ENCODE measurements at places on chromosomes 4 and X. TPM values are rescaled to one million over a fixed set of nuclear protein-coding genes. Genes with fewer than 3 reads are reported as not detected.

DNA sequence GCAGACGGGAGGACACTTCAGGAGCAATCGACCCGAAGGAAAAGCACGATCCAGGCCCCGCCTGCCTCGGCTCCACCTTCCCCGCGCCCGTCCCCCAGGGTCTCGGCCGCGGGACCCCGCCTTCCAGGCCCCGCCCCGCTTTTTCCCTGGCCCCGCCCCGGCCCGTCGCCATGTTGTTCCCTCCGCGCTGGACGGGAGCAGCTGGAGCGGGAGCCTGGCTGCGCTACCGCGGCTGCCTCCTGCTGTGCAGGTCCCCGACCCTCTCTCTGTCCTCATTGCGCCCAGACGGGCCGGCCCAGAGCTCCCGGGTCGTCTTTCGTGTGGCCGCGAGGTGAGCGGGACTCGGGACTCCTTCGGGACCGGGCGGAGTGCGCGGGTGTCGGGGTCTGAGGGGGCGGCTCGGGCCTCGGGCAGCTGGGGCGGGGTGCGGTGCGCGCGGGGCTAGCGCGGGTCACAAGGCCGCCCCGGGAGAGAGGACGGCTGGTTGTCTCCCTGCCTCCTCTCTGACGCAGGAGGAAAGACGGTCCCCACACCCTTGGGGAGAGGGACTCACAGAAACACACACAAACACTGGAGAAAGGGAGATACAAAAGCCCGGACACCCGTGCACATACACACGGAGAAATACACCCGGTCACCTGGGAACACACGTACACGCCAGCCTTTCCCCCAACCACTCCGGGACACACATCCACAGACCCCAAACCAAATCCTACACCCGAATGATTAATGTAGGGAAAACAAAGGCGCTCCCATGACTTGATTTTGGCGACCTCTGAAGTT lies at the start of gene RAB9A:
Gene RAB9A, plus strand, starts transcription at position 171 of the 783 bp plus-strand sequence. CDS start 19,619 bp downstream, outside the sequence.
- DNase-seq: peak; percentile 84

DUX4 gene
- not detected for total RNA-seq

GRCh38 chr4:4315461-4316149 lies 25.6 kb downstream of the ZBTB49 start:
- no peak for DNase-seq

DNA sequence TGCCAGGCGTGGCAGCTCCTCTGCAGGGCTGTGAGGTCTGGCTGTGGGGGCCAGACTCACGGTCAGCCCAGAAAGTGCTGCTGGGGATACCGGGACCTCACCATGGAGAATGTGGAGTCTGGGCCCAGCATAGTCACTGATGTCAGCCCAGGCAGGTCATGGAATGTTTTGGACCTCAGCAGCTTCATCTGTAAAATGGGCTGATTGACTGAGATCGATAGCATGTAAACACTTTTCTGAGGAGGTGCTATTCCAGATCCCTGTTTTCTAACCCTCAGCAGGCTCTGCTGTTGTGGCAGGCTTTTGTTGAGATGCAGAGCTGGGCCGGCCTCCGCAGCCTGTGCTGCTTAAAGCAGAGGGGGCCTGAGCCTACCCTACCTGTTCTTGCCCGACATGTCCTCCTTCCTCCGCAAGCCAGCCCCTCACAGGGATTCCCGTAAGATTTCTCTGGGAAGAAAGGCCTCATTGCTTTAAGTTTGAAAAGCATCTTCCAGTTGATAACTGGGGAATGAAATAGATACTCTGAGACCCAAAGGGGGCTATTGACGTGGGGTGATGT lies 38.3 kb upstream of the HGFAC start:
- no peak for DNase-seq

HAUS3 gene
- 11.9 TPM for total RNA-seq

DNA sequence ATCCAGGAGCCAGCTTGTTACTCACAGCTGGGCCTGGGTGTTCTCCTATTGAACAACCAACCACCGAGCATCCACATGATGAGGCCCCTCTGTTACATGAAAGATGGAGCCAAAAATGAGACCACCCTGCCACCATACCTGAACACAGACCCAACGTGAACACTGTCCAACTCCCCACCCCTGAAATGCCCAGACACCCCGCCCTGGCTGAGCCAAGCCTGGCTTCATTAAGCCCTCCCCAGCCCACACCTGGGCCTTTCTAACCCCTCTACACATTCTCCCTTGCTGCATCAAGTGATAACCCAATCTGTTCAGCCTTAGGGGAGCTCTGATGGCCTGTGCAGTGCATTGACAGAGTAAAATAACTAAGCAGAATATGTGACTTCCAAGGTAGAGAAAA lies 80.7 kb downstream of the EVC start:
- DNase-seq: no peak

- DNase-seq: no peak
Observed at GRCh38 chr4:127055357-127055756, 577.4 kb upstream of the INTU start.

DNA sequence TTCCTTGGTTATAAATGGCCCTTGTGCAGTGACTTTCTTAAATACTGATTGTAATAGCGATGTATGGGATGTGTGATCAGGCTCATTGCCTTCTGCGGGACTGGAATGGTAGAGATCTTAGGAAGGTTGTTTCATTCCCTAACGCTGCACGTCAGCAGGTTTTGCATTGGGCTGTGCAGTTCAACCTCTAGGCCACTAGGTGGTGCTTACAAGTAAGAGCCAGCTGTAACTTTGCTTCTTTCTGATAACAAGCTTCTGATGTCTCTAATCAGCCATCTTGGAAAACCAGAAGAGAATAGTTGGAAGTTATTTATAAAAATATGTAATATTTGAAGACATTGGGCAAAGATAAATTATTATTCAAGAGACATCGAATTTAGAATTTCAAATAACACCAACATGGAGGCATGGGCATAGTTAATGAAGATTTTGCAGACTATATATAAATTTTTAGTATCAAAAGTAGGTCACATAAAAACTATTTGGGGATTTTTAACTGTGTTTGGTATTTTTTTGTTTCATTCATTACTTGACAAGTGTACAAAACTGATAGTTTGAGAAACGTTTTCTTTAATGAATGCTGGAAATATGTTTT lies 339.7 kb upstream of the PCDH7 start:
- DNase-seq: peak; percentile 76

ZFYVE28 gene
- 4.5 TPM for total RNA-seq

DNA sequence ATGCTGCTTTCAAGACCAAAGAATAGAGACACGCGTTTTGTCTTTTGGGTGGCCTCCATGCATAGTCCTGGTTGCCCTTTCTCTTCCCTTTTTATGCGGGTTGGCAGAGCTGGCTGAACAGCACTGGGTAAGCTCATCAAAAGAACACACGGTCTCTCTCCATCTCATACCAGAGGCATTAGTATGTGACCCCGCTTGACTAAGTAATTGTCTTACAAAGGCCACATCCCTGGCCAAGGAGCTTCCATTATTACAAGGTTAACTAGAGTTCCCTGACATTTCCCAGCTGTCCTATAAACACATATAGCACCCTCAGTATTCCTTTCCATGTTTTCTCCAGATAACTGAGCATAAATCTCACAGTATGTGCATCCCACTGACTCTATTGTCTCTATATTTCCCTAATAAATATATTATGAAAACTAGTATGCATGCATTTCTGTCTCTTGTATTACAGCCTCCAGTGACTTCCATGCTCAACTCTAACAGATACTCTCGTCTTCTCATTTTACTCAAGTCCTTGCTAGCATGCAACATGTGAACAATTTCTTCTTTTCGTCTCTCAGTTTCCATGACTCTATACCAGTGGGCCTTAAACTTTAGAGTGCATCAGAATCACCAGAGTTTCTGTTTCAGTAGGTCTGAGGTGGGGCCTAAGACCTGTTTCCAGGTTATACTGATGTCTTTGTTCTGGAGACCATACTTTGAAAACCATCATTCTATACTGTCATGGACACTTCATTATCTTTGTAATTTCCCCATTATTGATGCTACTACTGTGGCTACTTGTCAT lies 247.7 kb upstream of the ARSJ start:
- no peak for DNase-seq

DNA sequence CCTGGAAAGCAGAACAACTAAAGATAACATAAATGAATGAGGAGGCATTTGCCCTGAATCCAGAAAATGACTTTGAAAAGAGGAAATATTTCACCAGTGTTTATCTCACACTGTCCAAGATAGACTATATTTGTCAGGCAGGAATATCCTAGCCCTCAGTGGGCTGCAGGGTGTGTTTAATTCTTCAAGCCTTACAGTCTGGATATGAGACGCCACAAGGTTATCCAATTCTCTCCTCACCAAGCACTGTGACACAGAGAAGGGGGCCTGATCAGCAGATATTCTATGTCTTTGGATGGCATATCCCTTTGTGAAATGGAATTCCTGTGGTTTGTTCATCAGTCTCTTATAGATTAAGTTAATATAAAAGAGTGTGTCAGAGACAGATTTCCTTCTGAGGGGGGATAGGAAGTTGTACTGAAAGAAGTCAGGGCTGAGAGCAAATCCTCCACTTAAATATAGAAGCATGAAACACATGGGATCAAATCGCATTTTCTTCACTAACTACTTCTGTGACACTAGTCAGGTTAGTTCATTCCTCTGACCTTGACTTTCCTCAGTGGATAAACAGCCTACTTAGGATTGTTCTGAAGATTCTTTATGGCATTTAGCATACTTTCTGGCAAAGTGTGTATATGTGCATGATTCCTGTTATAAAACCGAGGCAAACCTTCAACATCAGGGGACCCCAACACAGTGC lies 6.8 kb upstream of the G3BP2 start:
- no peak for DNase-seq

- DNase-seq: no peak
Observed at GRCh38 chr4:73606465-73606974, 13.7 kb downstream of the RASSF6 start.

DNA sequence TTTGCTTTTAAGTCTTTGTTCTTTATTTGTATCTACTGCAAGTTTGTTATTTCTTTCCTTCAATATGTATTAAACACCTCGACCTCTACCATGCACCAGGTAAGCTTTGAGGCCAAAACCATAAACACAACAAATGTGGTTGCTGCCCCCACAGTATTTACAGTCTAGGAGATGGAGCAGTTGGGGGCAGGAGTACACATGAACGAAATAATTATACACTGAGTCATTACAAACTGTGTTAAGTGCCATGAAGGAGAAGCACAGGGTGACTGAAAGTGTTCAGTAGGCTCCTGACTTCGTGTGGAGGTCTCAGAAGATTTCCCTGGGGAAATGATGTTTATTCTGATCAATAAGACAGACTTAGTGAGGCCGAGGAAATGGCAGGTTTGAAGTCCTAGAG lies 30.3 kb downstream of the SLC25A43 start:
- DNase-seq: no peak
